Suprapubic skin (tissue), 4 donors: ENCODE measurements at places on chromosomes 6 and 20.

GRCh38 chr6:100622907-100623692, 158.4 kb upstream of the SIM1 start:
- DNase-seq, result no peak

DNA sequence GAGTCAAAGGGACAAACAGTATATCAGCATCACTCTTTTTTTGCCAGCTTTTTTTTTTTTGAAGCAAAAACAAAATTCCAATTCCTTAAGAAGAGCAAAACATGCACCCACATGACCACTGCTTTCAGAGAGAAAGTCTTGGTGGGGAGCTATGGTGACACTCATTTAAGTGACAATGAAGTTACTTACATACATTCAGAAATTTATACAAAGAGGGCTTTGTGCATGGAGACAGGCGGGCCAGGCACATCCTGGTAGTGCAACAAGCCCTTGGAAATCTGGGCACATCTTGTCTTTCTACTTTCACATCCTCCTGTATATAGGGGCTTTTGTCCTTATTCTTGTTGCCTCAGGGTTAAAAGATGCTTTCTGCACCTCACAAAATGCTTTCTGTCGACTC, 55.9 kb downstream of the IL22RA2 start:
- DNase-seq, result no peak

- no peak for DNase-seq
Observed at GRCh38 chr6:90178384-90178855, 118.2 kb downstream of the BACH2 start.

GRCh38 chr6:155080881-155081845, 86.0 kb downstream of the TIAM2 start:
- DNase-seq, result no peak

GRCh38 chr20:40111282-40111681, 577.8 kb downstream of the MAFB start:
- no peak for DNase-seq

GRCh38 chr6:116012471-116012949, 48.2 kb downstream of the FRK start:
- no peak for DNase-seq

DNA sequence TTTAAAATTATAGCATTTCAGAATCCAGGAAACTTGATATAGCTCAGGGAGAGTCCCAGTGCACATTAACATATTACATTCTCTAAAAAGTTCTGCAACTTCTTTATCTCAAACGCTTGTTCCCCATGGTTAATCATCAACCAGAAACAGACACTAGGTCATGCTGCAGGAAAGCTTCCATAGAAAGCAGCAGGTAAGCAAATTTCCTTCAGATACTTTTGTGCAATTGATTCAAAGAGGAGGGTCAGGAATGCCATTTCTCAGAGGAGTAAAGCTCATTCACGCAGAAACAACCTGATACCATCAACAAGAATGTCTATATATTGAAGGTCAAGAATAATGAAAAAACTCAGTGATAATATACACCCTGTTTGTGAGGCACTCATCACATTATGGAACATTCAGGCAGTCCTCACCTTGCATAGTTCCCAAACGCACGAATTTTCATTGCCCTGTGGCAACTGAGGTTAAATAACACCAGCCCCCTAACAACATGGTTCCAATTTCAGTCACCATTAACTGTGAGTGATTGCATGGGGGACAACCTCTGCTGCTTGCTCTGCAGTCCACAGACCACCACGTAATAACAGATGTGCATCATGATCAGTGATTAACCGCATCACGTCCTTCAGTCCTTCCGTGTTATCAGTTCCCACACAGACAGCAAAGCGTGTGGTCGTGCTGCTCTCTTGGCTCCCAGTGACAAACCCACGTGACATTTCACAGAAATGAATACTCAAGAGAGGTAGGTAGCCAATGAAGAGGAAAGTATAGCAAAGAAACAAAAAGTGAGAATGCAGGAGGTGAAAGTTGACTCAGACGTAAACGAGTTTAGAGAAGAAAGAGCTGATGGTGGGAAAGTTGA, 95.7 kb downstream of the LY86 start:
- DNase-seq, result no peak

GRCh38 chr6:33957131-33957891, 153.5 kb upstream of the MLN start:
- no peak for DNase-seq

DNA sequence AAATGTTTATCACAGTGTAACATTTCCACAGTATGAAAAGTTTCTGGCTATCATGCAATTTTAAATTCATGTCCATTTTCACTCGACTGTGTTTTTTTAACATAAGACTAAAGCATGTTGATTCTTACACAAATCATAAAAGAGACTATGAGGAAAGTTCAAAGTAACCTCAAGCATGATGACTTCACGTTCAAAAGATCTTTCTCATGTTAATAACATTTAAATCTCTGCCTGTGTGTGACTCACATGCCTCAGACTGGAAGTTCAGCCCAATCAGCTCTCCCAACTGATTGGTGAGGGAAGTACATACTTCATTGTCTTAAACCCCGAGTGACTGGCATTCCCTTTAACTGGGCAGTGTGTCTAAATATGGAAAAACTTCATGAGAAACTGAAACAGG, 37.4 kb downstream of the ATXN1 start:
- no peak for DNase-seq

DNA sequence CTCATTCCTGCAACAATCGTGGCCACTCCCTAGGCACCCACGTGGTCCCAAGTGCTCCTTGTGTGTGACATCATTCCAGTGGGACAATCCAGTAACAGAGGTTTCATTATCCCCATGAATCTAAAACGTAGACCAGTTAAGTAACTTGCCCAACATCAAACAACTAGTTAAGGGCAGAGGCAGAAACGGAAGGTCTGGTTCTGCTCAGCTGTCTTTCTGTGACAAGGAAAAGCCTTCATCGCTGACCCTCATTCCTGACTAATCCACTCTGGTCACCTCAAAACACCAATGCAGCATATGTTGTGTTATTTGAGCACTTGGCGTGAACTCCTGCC, 261.4 kb upstream of the JARID2 start:
- DNase-seq, result no peak

- no peak for DNase-seq
Observed at GRCh38 chr20:23404196-23404595, 17.1 kb downstream of the NAPB start.

DNA sequence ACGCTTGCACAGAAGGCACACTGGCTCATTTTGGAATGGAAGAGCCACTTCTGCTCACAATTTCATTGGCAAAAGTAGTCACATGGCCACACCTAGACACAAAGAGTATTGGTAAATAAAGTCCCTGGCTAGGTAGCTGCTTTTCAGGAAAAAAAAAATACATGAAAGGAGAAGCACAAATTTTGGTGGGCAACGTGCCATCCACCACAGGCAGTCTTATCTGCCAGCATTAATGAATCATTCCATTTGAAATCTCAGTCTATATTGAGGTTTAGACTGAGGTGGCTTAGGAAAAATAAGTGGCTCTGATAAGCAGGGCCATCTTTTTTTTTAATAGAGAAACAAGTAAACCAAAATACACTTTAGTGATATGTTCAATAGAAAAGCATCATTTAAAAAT, 44.3 kb downstream of the ADGRB3 start:
- DNase-seq, result no peak
